NCI-H1092 treated with DMSO at 0.1 percent for 48 hours (cell line): ENCODE measurements at places on chromosomes 16 and 17.
A peak's percentile ranks its signal among the peaks of the same experiment; 100 is the strongest.

DNA sequence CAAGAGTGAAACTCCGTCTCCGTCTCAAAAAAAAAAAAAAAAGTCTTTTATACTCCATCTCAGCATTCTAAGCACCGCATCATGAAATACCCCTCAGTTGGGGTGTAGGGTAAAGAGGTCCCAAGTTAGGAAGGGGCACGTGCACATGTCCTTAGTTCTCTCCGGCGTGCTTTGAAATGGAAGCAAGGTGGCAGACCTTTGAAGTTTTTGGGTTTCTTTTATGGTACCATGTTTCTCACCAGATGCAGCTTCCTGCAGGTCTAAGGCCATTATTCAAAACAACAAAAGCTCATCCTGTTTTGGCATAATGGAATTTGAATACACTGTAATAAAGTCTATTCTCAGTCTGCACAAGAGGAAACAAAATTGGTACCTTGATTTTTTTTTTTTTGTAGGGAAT, 9.6 kb downstream of the EMC8 start:
- DNase-seq, result no peak

DNA sequence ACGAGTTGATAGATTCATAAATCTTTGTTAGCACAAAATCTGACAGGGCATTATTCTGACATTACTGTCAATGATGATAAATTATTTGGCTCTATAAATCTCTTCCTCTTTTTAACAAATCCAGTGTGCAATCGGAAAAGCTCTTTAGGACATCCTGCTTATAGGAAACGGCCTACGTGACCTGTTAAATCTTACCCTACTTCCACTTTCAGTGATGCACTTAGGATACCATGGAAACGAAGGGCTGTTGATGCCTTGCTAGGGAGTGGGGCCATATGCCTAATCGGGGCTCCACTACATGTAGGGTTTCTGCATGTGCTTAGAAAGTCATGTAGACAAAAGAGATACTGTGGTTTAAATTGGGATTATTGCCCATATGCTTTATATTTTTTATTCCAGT, 27.2 kb downstream of the ZNF594 start:
- no peak for DNase-seq

- no peak for DNase-seq
These were observed 9.5 kb downstream of the MRPL27 start for GRCh38 chr17:50363217-50364060.

- DNase-seq, result no peak
These were observed 397.0 kb upstream of the CCL2 start for GRCh38 chr17:33858121-33858520.

DNA sequence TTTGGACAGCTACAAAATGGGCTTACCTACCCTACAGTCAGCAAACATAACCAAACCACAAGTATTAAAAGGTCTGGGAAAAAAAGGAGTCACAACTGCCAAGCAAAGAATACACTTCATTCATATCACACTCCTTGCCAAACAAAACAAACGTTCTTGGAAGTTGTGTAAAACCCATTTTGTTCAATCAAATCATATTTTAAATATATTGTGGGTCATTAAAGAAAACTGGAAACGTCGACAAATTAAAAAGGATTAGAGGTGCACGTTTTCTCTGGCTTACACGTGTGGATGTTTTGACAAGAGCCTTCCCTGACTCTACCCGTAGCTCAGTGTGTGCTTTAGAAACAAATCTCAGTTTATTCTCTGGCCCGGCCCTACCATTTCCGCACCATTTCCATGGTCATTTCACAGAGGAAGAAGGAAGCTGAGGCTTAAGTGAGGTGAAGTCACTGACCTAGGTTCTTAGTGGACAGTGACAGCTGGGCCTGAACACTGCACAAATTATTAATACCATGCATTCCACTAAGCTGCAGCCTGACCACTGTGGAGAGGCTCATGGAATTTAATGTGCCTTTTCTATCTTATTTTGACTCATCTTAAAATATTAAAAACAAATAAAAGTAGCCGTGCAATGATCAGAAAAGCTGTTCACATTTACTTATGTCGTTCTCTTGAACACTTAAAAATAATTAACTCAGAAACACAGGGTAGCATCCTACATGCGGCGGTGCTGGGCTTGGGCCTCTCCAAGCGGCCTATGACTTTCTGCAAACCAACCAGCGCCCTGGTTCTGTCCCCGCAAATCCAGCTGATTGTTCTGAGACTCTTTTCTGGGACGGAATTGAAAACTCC, 968 bp downstream of the CEP112 start:
- peak; percentile 22 for DNase-seq

GRCh38 chr17:47199627-47200324, 9.4 kb upstream of the MYL4 start:
- DNase-seq, result no peak

DNA sequence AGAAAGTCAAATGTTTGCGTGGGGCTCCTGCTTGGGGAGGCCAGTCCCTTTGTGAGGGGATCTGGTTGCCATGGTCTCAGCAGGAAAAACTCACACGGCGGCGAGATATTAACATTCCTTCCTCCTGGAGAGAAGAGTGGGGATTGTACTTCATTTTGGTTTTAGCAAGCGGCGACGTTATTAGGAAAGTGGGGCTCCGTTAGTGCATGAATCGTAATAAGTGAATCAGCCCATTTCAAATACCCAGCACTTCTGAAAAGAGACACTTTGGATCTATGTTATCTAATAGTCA, 41.6 kb upstream of the METRNL start:
- DNase-seq, result no peak

- DNase-seq, result no peak
These were observed at the start of gene TEX14 for GRCh38 chr17:58691701-58692238. TSS of gene TEX14 (minus strand) at chr17:58692045. CDS start at chr17:58652001, 40,044 bp downstream.

- no peak for DNase-seq
These were observed 124.9 kb downstream of the MRTFB start for GRCh38 chr16:14196011-14196410.

- no peak for DNase-seq
These were observed 136.0 kb upstream of the C17orf78 start for GRCh38 chr17:37239690-37240334.

DNA sequence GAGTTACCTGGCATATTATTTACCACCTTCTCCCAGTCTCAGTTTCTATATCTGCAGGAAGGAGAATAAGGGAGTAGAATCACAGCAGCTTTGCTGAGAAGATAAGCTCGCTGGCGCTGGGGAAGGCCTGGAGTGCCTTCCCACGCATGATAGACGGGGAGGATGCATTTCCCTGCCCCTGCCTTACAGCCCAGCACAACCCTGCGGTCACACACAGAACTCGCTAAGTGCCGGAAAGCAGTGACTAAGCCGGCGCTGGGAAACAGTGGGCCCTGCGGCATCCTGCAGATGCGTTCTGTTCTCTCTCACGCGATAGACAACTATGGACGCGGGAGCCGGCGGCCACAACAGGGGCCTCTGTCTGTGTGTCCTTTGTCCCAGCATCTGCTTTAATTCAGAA, 4.8 kb downstream of the CA5A start:
- DNase-seq, result no peak

DNA sequence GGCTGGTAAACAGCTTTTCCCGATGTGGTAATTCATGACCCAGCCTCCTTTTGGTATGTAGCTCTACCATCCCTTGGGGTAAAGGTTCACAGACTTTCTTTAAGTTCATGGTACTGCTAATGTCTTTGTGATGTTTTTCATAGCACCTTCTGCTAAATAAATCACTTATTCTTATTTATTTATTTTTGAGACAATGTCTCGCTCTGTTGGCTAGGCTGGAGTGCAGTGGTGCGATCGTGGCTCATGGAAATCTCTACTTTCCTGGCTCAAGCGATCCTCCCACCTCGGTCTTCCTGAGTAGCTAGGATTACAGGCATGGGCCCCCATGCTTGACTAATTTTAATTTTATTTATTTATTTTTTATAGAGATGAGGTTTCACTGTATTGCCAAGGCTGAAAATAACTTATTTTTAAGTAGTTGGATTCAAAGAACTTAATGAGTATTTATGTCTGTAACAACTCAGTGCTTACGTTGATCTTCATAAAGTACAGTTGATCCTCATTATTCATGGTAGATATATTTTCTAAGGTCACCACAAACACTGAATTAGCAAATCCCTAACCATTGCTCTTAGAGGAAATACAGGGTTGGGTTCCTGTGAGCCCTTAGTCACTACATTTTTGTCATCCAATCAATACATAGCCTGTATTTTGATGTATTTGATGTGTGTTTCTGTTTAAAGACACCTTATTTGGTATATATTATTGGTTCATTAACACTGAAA, 97.1 kb downstream of the SHISA9 start:
- DNase-seq, result no peak

- DNase-seq, result no peak
These were observed 25.1 kb upstream of the FOXJ1 start for GRCh38 chr17:76166168-76166567.

DNA sequence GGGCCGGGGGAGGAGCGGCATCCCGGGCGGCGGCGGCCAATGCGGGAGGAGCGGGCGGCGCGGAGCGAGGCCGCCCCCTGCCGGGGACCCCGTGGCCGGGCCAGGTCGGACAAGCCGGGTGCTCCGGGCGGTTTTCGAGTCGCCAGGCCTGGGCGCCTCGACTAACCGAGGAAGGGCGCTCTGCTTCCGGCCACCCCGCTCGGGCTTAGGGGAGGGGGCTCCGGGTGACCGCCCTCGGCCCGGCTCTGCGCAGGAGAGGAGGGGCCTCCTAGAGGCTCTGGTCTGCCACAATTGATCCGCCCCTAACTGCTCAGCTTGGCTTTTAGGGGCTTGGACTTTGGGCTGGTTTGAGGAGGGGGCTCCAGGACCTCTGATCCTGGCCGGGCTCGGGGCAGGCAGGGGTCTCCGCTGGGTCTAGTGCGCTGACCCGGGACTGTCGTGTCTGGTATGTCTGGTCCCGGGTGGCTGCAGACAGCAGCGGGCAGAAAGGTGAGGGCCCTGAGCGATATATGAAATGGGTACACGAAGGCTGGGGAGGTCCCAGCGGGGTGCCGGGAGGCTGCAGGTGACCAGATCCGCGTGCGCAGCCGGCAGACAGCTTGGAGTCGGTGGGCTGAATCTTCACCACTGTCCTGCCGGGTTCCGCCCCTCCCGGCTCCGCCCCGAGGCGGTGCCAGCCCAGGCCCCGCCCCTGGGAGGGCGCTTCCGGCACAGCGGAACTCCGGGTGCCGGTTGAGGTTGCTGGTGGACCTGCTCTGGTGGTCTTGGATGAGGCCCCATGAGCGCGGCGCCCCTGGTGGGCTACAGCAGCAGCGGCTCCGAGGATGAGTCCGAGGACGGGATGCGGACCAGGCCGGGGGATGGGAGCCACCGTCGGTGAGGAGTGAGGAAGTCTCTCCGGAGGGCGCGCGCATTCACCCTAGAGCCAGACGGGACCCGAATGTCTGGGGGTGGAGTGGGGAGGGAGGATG, at the start of gene USB1:
Gene USB1 (plus strand): TSS at position 702 of the 971 bp plus-strand sequence. CDS start 77 bp downstream, at position 779.
- peak; percentile 76 for DNase-seq

- no peak for DNase-seq
These were observed 56.6 kb downstream of the RAP1GAP2 start for GRCh38 chr17:2852729-2853282.

DNA sequence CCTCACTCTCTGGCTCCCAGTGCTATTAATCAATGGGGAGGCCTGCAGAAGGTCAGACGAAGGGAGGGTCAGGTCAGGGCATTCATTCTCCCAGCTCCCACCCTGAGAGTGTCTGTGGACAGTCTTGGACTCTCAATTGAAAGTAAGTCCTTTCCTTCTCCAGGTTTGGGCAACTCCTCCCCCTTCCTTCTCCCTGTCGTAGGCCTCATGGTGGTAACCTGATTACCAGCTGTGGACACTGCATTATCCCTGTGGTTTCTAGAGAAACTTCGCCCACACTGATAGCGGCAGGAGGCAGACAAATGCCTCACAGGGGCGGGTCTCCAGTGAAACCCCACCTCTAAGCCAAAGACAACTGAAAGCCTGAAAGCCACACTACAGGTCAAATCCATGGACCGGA, 57.7 kb upstream of the SLC25A19 start:
- DNase-seq, result no peak

GRCh38 chr17:5877948-5878347, 192.2 kb upstream of the WSCD1 start:
- no peak for DNase-seq

GRCh38 chr16:27289669-27290068, 21.1 kb upstream of the NSMCE1 start:
- DNase-seq, result no peak

DNA sequence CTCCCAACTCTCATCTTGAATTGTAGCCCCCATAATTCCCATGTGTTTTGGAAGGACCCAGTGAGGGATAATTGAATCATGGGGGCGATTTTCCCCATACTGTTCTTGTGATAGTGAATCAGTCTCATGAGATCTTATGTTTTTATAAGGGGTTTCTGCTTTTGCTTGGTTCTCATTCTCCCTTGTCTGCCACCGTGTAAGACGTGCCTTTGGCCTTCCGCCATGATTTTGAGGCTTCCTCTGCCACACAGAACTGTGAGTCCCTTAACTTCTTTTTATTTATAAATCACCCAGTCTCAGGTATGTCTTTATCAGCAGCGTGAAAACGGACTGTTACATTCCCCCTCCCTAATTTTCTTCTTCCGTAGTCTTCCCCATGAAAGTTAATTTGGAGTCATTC, 124.0 kb downstream of the ABCA8 start:
- DNase-seq, result no peak

DNA sequence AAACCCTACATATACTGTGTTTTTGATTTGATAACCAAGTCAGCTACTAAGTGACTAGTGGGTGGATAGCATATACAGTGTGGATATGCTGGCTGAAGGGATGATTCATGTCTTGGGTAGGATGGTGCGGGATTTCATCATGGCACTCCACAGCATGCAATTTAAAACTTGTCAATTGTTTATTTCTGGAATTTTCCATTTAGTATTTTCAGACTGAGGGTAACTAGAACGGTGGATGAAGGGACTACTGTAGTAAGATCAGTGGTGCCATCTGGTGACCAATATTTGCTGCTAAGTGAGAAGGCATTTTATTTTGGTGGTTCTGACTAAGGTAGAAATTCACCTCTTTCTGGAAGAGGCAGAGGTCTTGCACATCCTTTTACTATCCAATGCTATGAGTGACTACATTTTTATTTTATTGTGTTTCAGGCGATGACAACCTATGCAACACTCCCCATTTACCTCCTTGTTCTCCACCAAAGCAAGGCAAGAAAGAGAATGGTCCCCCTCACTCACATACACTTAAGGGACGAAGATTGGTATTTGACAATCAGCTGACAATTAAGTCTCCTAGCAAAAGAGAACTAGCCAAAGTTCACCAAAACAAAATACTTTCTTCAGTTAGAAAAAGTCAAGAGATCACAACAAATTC, 3.1 kb downstream of the CDC6 start:
- DNase-seq, result peak; percentile 41

DNA sequence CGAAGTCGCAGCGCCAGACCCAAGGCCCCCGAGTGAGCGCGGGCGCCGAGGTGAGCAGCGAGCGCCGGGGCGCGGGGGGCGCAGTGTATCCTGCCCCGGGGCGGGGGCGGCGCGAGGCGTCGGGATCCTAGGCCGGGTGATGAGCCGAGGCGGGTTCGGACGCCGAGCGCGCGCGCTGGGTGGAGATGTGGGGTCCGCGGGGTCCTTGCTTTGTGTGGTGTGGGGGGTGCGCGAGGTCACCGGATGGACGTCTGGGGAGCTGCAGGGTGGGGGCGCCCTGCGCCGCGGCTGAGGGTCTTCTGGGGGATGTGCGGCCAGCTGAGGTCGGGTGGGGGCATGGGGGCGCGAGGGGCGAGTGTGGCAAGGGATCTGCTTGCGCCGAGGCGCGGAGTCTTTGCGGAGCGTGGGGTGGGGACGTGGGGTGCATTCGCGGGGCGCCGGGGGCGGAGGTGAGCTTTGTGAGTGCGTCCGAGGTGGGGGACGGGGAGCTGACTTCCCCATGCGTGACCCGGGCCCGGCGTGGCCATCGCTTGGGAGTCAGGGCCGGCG, 560 bp downstream of the RAI1 start:
- peak; percentile 25 for DNase-seq

GRCh38 chr16:4316108-4316863, 419 bp downstream of the GLIS2 start:
- DNase-seq, result peak; percentile 63

GRCh38 chr17:78086740-78087139, 41.8 kb downstream of the TMC6 start:
- no peak for DNase-seq
